ENCODE measurements at places on chromosomes 1 and 21. TPM values are rescaled to one million over a fixed set of nuclear protein-coding genes. Genes with fewer than 3 reads are reported as not detected.

DNA sequence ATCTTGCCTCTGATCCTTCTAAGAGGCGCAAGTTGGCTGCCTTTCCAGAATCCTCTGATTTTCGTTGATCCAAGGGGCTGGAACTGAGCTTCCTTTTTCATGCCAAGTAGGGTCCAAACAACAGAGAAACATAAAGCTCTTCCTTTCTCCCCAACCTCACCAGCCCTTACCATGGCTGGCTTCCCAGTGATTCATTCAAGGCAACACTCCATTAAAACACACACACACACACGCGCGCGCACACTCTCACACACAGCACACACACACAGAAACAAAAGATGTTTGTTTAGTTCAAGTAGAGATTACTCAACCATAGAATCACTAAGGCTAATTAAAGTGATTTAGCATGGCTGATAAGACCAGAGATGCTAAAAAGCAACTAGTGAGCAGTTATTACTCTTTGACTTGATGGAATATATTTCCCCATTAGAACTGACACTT, 13.0 kb upstream of the GUCA2A start:
- DNase-seq, result no peak
- H3K36me3 ChIP-seq, result peaks cover 14% of the 10 kb centered on the region
- H3K27ac ChIP-seq, result no peak overlapping the region
- H3K27me3 ChIP-seq, result no peaks in the 10 kb centered on the region

GRCh38 chr1:47594627-47595026, 156.8 kb downstream of the FOXD2 start:
- DNase-seq, result no peak
- H3K4me3 ChIP-seq, result no peak overlapping the region
- no peak overlapping the region for H3K27ac ChIP-seq
- no peaks in the 10 kb centered on the region for H3K36me3 ChIP-seq
- peaks cover 6% of the 10 kb centered on the region for H3K27me3 ChIP-seq

- no peak overlapping the region for H3K27ac ChIP-seq
- no peak for DNase-seq
- no peaks in the 10 kb centered on the region for H3K36me3 ChIP-seq
- no peaks in the 10 kb centered on the region for H3K27me3 ChIP-seq
- peaks cover 30% of the 10 kb centered on the region for H3K4me1 ChIP-seq
Observed at GRCh38 chr1:17440074-17440826, 773 bp upstream of the RCC2 start.

DNA sequence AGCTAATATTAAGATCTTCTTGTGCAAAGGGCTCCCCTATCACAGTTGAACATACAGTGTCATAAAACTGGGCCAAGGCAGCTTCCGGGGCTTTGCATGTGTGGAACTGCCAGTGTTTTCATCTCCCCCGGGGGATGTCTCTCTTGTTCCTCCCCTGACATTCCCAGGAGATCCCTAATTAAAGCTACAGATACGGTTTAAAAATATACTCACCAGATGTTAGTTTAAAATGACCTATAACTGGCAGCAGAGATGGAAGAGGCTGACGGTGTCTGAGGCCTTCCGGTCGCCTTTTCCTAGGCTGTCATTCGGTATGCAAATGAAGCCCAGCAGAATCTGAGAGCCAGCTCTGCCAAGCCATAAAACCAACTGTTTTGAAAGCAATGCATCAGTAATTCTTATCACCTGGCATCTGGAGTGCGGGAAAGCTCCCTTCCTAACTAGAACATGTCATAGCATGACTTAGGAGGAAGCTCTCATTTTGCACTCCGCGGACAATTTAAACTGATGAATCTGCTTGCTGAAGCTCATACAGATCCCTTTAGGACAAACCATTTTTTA, 436.5 kb upstream of the VAMP3 start:
- H3K27me3 ChIP-seq, result no peaks in the 10 kb centered on the region
- H3K36me3 ChIP-seq, result no peaks in the 10 kb centered on the region
- H3K4me1 ChIP-seq, result no peaks in the 10 kb centered on the region
- H3K4me3 ChIP-seq, result no peak overlapping the region
- no peak overlapping the region for H3K27ac ChIP-seq

The GPR157 gene
- total RNA-seq, result 1.2 TPM
